Smooth muscle cell of the coronary artery (primary cell): ENCODE measurements at places on chromosomes 2 and 18. TPM values are rescaled to one million over a fixed set of nuclear protein-coding genes. Genes with fewer than 3 reads are reported as not detected.

TCF23 gene
- 0.82 TPM in 1 of 2 replicates, not detected in the other for total RNA-seq

UGT1A6 gene
- 0.08 TPM in 1 of 2 replicates, not detected in the other for total RNA-seq

NGEF gene
- under 0.01 and 0.38 TPM in 2 replicates for total RNA-seq

VWC2L gene
- total RNA-seq, result not detected in 2 replicates

NIF3L1 gene
- total RNA-seq, result 18.5 and 20.7 TPM in 2 replicates

ZEB2 gene
- total RNA-seq, result 28.3 and 187 TPM in 2 replicates

OTOS gene
- total RNA-seq, result 0.23 TPM in 1 of 2 replicates, not detected in the other

APOB gene
- total RNA-seq, result not detected in 2 replicates

RNF144A gene
- 1.7 and 5.1 TPM in 2 replicates for total RNA-seq

CD8A gene
- not detected in 2 replicates for total RNA-seq

KIF1A gene
- under 0.01 TPM in 1 of 2 replicates, not detected in the other for total RNA-seq

CNDP1 gene
- total RNA-seq, result not detected in 2 replicates

BMP10 gene
- total RNA-seq, result not detected in 2 replicates

POTEC gene
- 0.12 TPM in 1 of 2 replicates, not detected in the other for total RNA-seq

ELAC1 gene
- total RNA-seq, result 2.3 and 5.8 TPM in 2 replicates

C2orf80 gene
- not detected in 2 replicates for total RNA-seq

POTEJ gene
- total RNA-seq, result not detected in 2 replicates

FOXD4L1 gene
- total RNA-seq, result under 0.01 and 0.12 TPM in 2 replicates

ZAP70 gene
- total RNA-seq, result not detected in 2 replicates

AFTPH gene
- total RNA-seq, result 15.7 and 20.4 TPM in 2 replicates

RAB10 gene
- 115 and 320 TPM in 2 replicates for total RNA-seq

ADGRF3 gene
- under 0.01 TPM in 1 of 2 replicates, not detected in the other for total RNA-seq

CFAP65 gene
- total RNA-seq, result not detected in 2 replicates

KATNAL2 gene
- 0.75 and 4.6 TPM in 2 replicates for total RNA-seq

LIMS3 gene
- total RNA-seq, result 1.8 and 8.4 TPM in 2 replicates

RETREG2 gene
- 41.6 and 71.7 TPM in 2 replicates for total RNA-seq

CAPN14 gene
- 0.08 and 0.12 TPM in 2 replicates for total RNA-seq
